ENCODE measurements at places on chromosomes 3 and 15. TPM values are rescaled to one million over a fixed set of nuclear protein-coding genes. Genes with fewer than 3 reads are reported as not detected.
A peak's percentile ranks its signal among the peaks of the same experiment; 100 is the strongest.

GRCh38 chr3:85159376-85159775 lies 200.6 kb downstream of the CADM2 start:
- H3K4me1 ChIP-seq, result no peaks in the 10 kb centered on the region
- H3K27ac ChIP-seq, result no peak overlapping the region
- no peaks in the 10 kb centered on the region for H3K27me3 ChIP-seq
- no peak for DNase-seq

- no peaks in the 10 kb centered on the region for H3K36me3 ChIP-seq
- H3K27ac ChIP-seq, result peak within 1 kb of the TSS; percentile 92
- H3K4me3 ChIP-seq, result peak within 1 kb of the TSS; percentile 96
- peak; percentile 21 for DNase-seq
- H3K27me3 ChIP-seq, result no peaks in the 10 kb centered on the region
Observed at GRCh38 chr15:83653639-83654378, at the start of gene ADAMTSL3. ADAMTSL3 (plus strand) TSS chr15:83654123; CDS start chr15:83655762, 1,639 bp downstream.

DNA sequence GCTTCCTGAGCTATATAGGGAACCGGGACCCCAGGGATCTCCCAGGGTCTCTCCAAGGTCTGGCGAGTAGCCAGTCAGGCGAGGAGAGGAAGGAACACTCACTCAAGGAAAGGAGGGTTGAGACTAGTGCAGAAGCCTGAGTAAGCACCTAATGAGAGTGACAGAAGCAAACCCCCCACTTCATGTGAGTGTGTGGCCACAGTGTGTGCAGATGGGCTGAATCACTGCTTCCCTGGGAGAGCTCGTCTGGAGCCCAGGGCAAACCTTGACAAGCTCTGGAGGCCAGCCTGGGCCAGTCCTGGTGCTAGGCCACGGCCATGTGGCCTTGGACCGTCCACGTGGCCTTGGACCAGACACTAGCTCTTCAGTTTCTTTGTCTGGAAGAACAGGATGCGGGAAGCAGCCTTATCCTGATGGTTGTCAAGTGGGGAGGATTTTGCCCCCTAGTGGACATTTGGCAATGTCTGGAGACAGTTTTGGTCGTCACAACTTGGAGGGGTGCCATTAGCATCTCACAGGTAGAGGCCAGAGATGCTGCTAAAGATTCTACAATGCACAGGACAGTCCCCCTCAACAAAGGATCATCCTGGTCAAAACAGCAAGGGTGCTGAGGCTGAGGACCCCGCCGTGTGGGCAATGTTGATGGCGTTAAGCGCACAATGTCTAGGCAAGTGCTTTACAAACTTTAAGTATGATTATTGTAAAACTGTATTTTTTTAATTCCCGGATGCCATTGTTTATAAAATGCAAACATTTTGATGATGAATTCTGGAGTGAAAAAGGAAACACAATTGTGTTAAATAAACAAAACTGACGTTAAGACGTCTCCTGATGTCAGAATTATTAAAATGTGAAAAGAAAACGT lies 34.8 kb upstream of the CTSH start:
- DNase-seq, result no peak
- H3K27ac ChIP-seq, result no peak overlapping the region
- no peaks in the 10 kb centered on the region for H3K4me1 ChIP-seq
- H3K36me3 ChIP-seq, result no peaks in the 10 kb centered on the region
- no peaks in the 10 kb centered on the region for H3K27me3 ChIP-seq
- no peak overlapping the region for H3K4me3 ChIP-seq

Gene PRR23C
- not detected for total RNA-seq

Gene WNT7A
- total RNA-seq, result not detected

Gene RCCD1
- total RNA-seq, result 23.7 TPM

- H3K27me3 ChIP-seq, result no peaks in the 10 kb centered on the region
- no peaks in the 10 kb centered on the region for H3K4me1 ChIP-seq
- H3K4me3 ChIP-seq, result no peak overlapping the region
- H3K27ac ChIP-seq, result no peak overlapping the region
Observed at GRCh38 chr3:125194061-125194848, 18.3 kb downstream of the SLC12A8 start.

- no peak overlapping the region for H3K4me3 ChIP-seq
- no peaks in the 10 kb centered on the region for H3K36me3 ChIP-seq
- peaks cover 12% of the 10 kb centered on the region for H3K4me1 ChIP-seq
- DNase-seq, result no peak
- H3K27me3 ChIP-seq, result no peaks in the 10 kb centered on the region
Observed at GRCh38 chr3:48507256-48508061, 3.5 kb upstream of the SHISA5 start.

GRCh38 chr3:119716998-119717397 lies 14.2 kb downstream of the CFAP91 start:
- no peaks in the 10 kb centered on the region for H3K36me3 ChIP-seq
- H3K27me3 ChIP-seq, result no peaks in the 10 kb centered on the region
- H3K4me3 ChIP-seq, result no peak overlapping the region
- H3K4me1 ChIP-seq, result no peaks in the 10 kb centered on the region

DNA sequence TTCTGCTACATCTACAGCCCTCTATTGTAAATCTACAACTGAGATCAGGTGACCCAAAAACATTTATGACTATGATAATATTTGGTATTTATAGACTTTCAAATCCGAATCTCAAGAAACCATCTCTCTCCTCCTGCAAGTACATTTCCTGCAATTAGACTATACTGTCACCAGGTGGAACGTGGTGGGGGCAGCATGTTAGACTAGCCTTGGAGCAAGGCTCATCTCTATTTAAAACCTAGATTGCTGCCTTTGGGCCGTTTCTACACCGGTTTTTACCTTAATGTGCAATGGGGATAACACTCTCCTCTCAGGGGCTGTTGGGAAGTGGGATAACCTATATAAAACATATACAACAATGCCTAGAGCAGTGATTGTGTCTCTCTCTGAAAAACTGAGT lies 3.8 kb upstream of the KATNBL1 start:
- H3K36me3 ChIP-seq, result no peaks in the 10 kb centered on the region
- DNase-seq, result no peak
- H3K4me3 ChIP-seq, result no peak overlapping the region

Gene ARID3B
- total RNA-seq, result 8.9 TPM

- H3K36me3 ChIP-seq, result peaks cover 22% of the 10 kb centered on the region
- H3K27ac ChIP-seq, result no peak within 1 kb of the TSS
- peaks cover 19% of the 10 kb centered on the region for H3K4me1 ChIP-seq
- H3K4me3 ChIP-seq, result no peak within 1 kb of the TSS
- no peaks in the 10 kb centered on the region for H3K27me3 ChIP-seq
Observed at GRCh38 chr15:40769274-40770146, at the start of gene C15orf62. C15orf62 (plus strand) TSS chr15:40769980; CDS start chr15:40770496, 516 bp downstream.

Gene CCK
- not detected for total RNA-seq

GRCh38 chr3:171480526-171480925 lies 20.3 kb upstream of the TNIK start:
- H3K27me3 ChIP-seq, result no peaks in the 10 kb centered on the region
- no peak overlapping the region for H3K27ac ChIP-seq
- H3K36me3 ChIP-seq, result no peaks in the 10 kb centered on the region
- no peak for DNase-seq
- H3K4me1 ChIP-seq, result no peaks in the 10 kb centered on the region

- no peak overlapping the region for H3K4me3 ChIP-seq
- no peaks in the 10 kb centered on the region for H3K27me3 ChIP-seq
- H3K27ac ChIP-seq, result no peak overlapping the region
- peaks cover 46% of the 10 kb centered on the region for H3K4me1 ChIP-seq
- no peak for DNase-seq
- H3K36me3 ChIP-seq, result no peaks in the 10 kb centered on the region
Observed at GRCh38 chr3:188553569-188553968, 399.6 kb downstream of the LPP start.

DNA sequence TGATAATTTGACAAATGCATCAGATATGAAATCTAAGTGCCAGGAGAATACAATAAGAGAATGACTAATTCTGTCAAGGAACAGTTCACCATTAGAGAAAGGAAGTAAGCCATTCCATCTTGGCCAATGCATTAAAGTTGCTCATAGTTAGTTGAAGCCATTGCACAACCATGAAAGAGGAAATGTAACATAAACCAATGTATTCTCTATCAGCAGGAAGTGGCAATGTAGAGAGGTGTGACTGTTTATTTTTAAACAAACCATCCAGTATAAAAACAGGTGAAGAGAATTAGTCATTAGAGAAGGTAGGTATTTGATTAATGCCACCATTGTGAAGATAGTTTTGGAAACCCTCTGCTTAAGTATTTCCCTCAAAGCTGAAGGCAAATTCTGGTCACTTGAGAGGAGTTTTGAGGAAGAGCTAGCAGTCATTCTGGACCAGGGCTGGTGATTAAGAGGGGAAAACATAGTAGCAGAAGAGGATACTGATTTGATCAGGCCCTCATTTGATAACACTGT lies 10.7 kb upstream of the ANXA2 start:
- H3K4me1 ChIP-seq, result peaks cover 32% of the 10 kb centered on the region
- H3K36me3 ChIP-seq, result no peaks in the 10 kb centered on the region
- H3K27me3 ChIP-seq, result no peaks in the 10 kb centered on the region
- H3K27ac ChIP-seq, result no peak overlapping the region
- no peak overlapping the region for H3K4me3 ChIP-seq
- DNase-seq, result no peak

DNA sequence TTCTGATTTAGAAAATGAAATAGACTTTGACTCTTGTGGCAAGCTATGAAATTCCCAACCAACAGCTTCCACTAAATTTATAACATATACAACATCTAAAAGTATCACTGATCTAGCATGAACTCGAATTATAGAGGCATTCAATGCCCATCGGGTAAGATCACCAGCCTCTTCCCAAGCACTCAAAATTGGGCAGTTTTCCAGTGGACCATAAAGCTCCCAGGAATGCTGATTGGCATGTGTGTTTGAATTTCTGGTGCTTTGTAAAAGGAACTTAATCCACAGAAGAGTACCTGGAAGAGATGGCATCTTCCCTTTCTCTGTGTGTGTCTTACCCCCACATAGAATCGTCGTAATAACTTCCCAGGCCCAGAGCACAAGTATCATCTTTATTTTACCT lies 10.0 kb downstream of the LRTM1 start:
- no peaks in the 10 kb centered on the region for H3K27me3 ChIP-seq
- no peaks in the 10 kb centered on the region for H3K4me1 ChIP-seq
- no peaks in the 10 kb centered on the region for H3K36me3 ChIP-seq
- DNase-seq, result no peak
- H3K27ac ChIP-seq, result no peak overlapping the region
- H3K4me3 ChIP-seq, result no peak overlapping the region

Gene FSIP1
- 0.21 TPM for total RNA-seq

Gene CLEC3B
- total RNA-seq, result 202 TPM

- no peaks in the 10 kb centered on the region for H3K4me1 ChIP-seq
- no peak for DNase-seq
- H3K36me3 ChIP-seq, result no peaks in the 10 kb centered on the region
Observed at GRCh38 chr15:94470492-94470891, 239.1 kb downstream of the MCTP2 start.

Gene DCBLD2
- total RNA-seq, result 37.4 TPM

- no peak overlapping the region for H3K4me3 ChIP-seq
- DNase-seq, result no peak
- H3K27ac ChIP-seq, result no peak overlapping the region
- H3K4me1 ChIP-seq, result no peaks in the 10 kb centered on the region
Observed at GRCh38 chr15:54083991-54084390, 105.8 kb downstream of the UNC13C start.

DNA sequence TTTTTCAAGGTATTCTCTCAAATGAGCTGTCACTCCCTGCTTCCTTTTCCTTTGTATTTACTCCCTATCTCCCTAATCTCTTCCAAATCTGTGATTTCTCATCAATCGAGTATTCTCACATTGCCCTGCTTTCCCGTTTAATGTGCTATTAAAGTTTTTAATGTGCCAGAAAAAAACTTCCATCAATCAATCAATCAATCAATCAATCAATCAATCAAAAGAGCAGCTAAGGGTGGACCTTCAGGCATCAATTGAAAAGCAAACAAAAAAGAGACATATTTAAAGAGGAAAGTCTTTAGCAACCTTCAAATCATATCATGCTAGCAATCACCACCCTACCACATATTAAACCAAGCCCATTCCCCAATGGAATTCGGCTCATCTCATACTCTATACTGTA lies 58.9 kb downstream of the SATB1 start:
- no peaks in the 10 kb centered on the region for H3K27me3 ChIP-seq
- no peak overlapping the region for H3K4me3 ChIP-seq
- no peak for DNase-seq
- H3K36me3 ChIP-seq, result peaks cover 4% of the 10 kb centered on the region

GRCh38 chr3:105518203-105518602 lies 151.5 kb downstream of the ALCAM start:
- peaks cover 9% of the 10 kb centered on the region for H3K4me1 ChIP-seq
- DNase-seq, result no peak
- H3K4me3 ChIP-seq, result no peak overlapping the region
- H3K27ac ChIP-seq, result no peak overlapping the region
- H3K27me3 ChIP-seq, result no peaks in the 10 kb centered on the region

Gene CFAP161
- 1.1 TPM for total RNA-seq

GRCh38 chr3:132352556-132353143 lies 35.4 kb downstream of the ACP3 start:
- peak; percentile 28 for DNase-seq
- H3K4me3 ChIP-seq, result no peak overlapping the region
- H3K27me3 ChIP-seq, result no peaks in the 10 kb centered on the region
- no peaks in the 10 kb centered on the region for H3K4me1 ChIP-seq

Gene WDR73
- 30.7 TPM for total RNA-seq

DNA sequence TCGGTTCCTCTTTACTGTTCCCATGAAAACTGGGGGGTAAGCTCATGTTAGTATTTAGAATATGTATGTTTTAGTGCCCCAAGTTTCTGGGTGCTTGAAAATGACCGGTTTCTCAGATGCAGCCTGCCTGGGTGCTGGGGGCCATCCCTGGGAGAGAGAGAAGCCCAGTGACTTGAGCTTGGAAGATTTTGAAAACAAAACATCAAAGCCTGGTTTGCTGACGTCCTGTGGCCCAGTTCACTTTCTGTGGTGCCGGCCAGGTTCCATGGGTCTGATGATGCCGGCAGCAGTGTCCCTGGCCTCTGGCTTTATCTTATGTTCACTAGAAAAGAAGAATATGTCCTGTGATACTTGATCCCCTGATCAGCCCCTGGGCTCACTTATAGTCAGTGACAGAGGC lies 17.1 kb downstream of the APBA2 start:
- no peak overlapping the region for H3K27ac ChIP-seq
- no peak for DNase-seq
- no peaks in the 10 kb centered on the region for H3K27me3 ChIP-seq
- no peaks in the 10 kb centered on the region for H3K4me1 ChIP-seq
- no peak overlapping the region for H3K4me3 ChIP-seq
- H3K36me3 ChIP-seq, result no peaks in the 10 kb centered on the region

- H3K4me3 ChIP-seq, result no peak overlapping the region
- no peak overlapping the region for H3K27ac ChIP-seq
- no peaks in the 10 kb centered on the region for H3K4me1 ChIP-seq
- H3K36me3 ChIP-seq, result no peaks in the 10 kb centered on the region
- DNase-seq, result no peak
Observed at GRCh38 chr15:53586799-53587198, 172.7 kb downstream of the WDR72 start.

Gene EPHB1
- total RNA-seq, result 0.71 TPM

- peak overlapping the region; percentile 81 for H3K27ac ChIP-seq
- no peak overlapping the region for H3K4me3 ChIP-seq
- H3K27me3 ChIP-seq, result no peaks in the 10 kb centered on the region
- no peak for DNase-seq
Observed at GRCh38 chr15:51190424-51191068, 95.8 kb upstream of the TNFAIP8L3 start.

DNA sequence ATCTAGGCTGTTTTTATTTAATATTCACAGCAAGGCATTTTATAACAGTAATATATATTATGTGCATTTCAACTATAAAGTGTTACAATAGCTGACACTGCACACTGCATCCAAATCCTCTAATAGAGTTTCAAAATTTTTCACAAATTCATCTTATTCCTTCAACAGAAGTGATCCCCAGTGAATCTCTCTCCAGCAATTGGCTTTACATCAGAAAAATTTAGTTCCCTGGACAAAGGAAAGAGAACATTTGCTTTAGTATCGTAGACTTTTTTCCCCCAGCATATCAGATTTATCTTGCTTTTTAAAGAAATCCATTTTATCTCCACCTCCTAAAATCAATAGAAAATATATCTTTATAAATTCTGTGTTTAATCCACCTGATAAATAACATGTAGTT lies 868.6 kb downstream of the TBL1XR1 start:
- no peaks in the 10 kb centered on the region for H3K36me3 ChIP-seq
- DNase-seq, result no peak
- H3K27ac ChIP-seq, result no peak overlapping the region
- H3K27me3 ChIP-seq, result no peaks in the 10 kb centered on the region
